ENCODE measurements at places on chromosomes 12 and 14.

DNA sequence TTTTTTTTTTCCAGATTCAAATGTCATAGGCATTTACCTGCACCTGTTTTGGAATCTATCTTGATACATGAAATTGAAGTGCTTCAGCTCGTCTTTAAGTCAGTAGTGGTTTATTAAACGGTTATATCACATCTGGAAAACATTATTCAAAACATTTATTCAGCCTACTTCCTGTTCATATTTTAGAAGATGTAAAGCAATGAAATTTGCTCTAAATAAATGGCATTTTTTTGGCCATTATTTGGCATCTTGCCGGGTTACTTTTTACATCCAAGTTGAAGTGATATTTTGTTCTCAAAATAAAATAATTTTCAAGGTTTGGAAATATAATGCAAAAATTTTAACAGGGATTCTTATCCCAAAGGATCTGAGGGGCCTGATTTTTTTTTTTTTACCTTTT lies 103.1 kb downstream of the EML1 start:
- DNase-seq: no peak

GRCh38 chr12:104296718-104297117 lies 6.8 kb upstream of the EID3 start:
- no peak for DNase-seq

GRCh38 chr12:30021051-30021833 lies 237.5 kb upstream of the TMTC1 start:
- no peak for DNase-seq

GRCh38 chr12:123127182-123127495 lies 23.8 kb downstream of the PITPNM2 start:
- DNase-seq: no peak

DNA sequence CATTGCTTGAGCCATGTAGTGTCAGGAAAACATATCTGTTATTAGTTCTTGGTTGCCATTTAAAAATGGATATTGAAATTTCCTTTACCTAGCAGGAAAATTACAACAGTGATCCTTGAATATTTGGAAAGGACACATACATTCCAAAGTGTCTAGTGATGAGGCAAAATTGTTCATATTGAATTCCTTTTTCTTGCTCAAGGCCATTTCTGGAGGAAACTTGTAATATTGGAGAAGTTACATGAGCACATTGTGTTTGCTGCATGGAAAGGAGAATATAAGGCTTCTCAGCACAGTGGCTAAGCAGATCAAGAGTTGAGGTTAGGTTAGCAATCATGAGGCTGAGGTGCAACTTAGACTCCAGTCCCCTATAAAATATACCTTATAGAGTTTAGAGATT lies 121.9 kb downstream of the PDE3A start:
- DNase-seq: no peak

Data from HEK293T (cell line).